ENCODE measurements at places on chromosomes 5 and 9.
A peak's percentile ranks its signal among the peaks of the same experiment; 100 is the strongest.

GRCh38 chr9:136626066-136626725 is 36.5 kb upstream of the EGFL7 start:
- no peak for DNase-seq

- no peak for DNase-seq
These were observed 48.2 kb downstream of the ROPN1L start for GRCh38 chr5:10489810-10490426.

GRCh38 chr9:82260691-82261090 is 272.1 kb downstream of the SPATA31D1 start:
- DNase-seq = no peak

DNA sequence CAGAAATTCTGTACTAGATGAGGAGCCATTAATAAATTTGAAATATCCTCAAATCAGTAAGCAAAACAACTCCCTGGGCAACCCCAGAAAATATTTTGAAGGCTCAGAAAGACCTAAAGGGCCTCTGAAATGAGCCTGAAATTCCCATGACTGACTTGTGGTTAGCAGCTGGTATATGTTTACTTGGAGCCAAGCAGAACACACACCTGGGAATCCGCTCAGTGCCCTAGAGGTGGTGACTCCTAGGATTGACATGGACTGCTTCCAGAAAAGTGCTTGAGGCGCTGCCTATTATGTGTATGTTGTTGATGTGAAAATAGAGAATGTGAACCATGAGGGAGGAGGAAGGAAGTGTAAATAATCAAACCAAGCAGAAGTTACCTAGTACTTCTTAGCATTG is 14.7 kb downstream of the RFK start:
- DNase-seq = no peak

- no peak for DNase-seq
These were observed 19.9 kb downstream of the SMIM15 start for GRCh38 chr5:61142391-61142790.

GRCh38 chr5:39577529-39577928 is 152.7 kb upstream of the DAB2 start:
- no peak for DNase-seq

DNA sequence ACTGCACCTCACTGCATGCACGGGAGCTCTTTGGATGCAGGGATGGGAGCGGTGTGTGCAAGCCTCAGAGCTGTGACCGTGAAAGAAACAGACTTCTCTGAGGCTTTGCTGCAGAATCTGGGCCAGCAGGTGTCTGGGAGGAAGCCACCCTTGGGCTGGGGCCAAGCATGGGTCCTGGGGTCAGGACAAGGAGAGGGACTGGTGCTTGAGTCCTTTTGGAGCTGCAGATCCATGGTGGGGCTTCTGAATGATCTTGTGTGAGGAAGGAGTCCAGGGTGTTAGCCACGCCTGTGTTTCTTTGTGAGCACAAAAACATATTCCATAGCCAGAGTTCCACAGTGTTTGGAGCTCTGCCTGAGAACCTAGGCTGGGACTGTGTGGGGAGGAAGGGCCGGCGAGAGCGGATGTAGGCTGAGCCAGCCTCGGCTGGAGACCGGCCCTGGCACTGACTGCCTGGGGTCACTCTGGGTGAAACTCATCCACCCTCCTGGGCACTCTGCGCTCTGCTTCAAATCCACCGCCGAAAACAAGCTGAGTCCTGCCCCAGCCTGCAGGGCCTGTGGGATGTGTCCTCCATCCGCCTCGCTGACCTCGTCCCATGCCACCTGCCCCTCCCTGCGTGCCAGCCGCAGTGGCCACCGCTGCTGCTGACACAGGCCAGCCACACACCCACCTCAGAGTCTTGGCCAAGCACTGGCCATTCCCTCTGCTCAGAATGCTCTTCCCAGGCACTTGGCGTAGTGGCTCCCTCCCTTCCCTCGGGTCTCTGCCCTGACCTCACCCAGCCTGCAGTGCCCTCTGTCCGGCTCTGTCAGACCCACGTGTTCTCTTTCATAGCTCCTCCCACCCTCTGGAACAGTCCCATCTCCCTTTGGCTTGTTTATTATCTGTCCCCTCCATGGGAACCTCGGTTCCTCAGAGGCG is 26.7 kb downstream of the ERGIC1 start:
- peak; percentile 95 for DNase-seq

- no peak for DNase-seq
These were observed 212.8 kb upstream of the IRX1 start for GRCh38 chr5:3382782-3383181.

DNA sequence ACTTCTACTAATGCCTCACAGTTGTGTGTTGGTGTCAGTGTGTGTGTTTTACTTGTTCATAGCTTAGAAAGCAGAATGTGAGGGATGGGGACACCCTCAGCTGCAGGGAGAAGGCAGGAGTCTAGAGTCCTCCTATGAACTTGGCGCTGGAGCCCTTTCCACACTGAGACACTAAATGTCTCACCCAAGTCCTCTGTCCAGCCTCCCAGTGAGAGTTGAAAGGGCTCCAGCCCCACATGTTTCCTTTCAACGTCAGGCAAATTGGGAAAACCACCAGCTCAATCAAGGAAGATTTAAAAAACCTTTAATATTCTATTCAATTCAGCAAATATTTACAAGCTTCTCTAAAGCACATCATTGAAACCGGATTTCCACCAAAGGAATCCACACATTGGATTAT is 167.6 kb upstream of the MSX2 start:
- DNase-seq = no peak

- DNase-seq = no peak
These were observed 9.6 kb downstream of the ROPN1L start for GRCh38 chr5:10451137-10451824.

DNA sequence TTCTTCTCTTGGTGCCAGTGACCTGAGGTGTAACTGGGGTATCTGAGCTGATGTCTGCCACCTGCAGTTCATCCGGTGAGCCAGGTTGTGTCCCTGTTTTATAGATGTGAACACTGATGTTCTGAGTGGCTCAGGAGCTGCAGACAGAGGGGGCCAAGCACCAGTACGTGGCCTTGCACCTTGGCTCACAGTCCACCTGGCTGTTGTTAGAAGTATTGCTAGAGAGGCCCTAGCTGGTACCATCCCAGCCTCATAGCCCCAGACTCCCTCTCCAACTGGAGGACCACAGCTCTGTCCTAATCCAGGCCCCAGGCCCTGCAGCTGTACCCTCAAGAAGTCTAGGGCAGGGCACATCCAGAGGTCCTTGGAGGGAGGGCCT is 16.2 kb downstream of the PHF2 start:
- peak; percentile 20 for DNase-seq

DNA sequence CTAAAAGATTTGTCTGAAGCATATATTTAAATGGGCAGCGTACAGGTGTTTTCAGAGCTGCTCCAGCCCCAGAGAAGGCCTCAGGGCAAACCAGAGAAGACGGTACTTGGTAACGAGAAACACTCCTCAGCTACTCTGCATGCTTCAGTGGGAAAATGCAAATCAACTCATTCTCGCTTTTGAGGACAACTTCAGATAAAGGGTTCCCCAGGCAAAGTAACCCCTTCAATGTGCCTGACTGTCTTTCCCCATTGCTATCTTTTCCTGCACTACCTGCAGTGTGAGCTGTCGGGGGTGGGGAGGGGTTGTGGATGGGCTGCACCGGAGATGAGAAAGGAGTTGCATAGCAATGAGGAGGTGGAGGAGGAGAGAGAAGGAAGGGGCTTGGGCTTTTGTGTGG is 339.7 kb upstream of the CLINT1 start:
- DNase-seq = no peak

GRCh38 chr5:21806943-21807342 is 1046.2 kb downstream of the CDH12 start:
- peak; percentile 74 for DNase-seq

DNA sequence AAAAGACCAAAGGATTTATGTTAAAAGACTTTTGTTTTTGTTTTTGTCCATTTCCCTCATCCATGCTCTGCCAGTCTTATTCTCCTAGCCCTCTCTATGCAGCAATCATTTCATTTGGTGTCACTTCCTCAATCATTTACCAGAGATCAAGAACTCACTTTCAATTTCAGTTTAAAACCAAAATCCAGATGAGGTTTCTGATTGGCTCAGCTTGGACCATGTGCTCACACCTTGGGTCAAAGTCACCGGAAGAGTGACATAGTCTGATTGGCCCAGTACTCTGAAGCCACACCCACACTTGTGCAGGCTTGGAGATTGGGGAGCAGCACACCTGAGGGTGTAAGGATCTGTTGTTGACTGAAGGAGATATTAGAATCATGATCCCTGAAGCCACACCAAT is 79.6 kb downstream of the TLR4 start:
- DNase-seq = no peak

DNA sequence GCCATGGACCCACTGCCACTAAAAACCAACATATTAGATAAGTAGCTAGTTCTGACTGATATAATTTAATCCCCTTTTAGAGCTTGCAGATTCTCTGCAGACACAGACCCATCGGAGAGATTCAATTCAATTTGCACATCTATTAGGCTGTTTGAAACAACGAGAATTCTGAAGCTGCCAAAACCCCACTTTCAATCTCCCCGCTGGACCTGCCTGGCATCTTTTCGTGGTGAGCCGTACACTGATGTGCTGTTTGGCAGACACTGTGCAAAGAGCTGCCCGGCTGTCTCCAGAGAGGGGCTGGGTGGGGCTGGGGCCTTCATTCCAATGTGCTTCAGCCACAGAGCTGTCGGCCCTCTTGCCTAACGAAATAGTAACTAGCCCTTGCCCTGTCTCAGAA is 42.1 kb upstream of the FAM240B start:
- DNase-seq = no peak

DNA sequence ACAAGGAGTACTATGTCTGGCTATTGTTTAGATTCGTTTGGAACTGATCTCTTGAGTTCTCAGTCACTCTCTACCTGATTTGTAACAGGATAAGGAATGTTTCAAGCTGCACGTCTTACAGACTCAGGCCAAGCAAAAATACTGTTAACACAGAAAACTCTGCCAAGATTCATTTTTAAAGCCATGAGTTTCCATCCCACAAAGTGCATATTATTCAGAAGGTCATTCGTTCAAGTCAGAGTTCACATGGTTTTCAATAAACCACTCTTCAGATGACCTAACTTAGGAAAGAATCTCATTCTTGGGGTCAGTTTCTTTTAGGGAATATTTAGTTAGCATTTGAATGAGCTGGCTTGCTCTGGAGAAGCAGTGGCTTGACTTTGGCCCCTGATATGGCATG is 49.3 kb downstream of the F2R start:
- no peak for DNase-seq

- no peak for DNase-seq
These were observed 232.8 kb upstream of the PTGER4 start for GRCh38 chr5:40446910-40447309.

DNA sequence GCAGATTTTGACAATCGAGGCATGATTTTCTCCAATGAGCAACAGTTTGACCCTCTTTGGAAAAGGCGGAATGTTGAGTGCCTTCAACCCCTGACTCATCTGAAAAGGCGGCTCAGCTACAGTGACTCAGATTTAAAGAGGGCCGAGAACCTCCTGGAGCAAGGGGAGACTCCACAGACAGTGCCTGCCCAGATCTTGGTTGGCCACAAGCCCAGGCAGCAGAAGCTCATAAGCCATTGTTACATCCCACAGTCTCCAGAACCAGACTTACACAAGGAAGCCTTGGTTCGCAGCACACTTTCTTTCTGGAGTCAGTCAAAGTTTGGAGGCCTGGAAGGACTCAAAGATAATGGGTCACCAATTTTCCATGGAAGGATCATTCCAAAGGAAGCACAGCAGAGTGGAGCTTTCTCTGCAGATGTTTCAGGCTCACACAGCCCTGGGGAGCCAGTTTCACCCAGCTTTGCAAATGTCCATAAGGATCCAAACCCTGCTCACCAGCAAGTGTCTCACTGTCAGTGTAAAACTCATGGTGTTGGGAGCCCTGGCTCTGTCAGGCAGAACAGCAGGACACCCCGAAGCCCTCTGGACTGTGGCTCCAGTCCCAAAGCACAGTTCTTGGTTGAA is 13.6 kb downstream of the PTPDC1 start:
- DNase-seq = no peak

DNA sequence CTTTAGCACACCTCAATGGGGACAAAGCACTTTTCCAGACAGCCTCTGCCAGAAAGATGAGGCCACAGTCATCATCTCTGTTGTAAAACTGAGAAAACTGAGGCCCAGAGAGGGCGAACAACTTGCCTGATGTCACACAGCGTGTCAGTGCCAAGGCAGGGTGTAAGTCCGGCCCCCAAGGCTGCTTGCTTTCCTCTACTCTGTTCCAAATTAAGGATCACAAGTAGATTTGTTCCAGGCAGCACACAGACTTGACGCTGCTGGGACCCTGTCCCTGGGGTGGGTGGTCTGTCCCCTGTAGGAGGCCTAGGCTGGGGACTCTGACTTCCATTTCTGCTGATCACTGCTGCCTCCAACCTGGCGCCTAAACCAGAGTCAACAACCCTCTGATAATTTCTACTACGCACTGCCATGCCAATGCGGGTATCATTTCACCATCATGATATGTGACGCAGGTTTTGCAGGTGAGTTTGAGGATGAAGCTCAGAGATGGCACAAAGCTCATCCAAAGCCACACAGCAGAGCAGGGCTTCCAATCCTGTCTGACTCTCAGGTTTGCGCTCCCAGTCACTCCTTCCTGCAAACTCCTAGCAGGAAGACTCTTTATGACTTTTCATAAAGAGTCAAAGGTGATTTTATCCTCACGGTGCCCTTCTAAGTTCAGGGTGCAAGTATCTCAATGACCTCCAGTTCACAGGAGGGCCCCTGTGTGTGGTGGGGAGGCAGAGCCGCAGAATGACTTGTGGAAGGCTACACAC is 13.5 kb upstream of the RALGDS start:
- DNase-seq = no peak

DNA sequence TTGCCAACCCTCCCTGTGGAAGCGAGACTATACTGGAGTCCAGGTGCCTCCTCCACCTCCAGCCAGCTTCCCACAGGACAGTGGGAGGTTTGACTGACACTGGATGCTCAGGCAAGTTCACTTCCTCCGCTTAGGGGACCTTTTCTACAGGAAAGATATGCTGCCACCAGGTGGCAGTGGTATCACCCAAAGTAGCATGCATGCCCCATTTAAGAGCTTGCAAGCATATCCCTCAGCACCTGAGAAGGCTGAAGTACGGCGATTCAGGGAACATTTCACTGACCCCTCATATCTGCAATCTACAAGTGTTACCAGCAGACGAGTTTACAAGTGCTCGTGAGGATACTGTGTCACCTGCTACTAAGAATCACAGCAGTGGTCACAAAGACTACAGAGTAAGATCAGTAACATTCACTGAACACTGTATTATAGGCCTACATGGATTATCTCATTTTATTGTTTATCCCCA is 75.5 kb downstream of the KLHL3 start:
- peak; percentile 84 for DNase-seq

All from posterior vena cava (tissue), 2 donors.